ENCODE measurements at places on chromosomes 12 and 14. TPM values are rescaled to one million over a fixed set of nuclear protein-coding genes. Genes with fewer than 3 reads are reported as not detected.

Gene ZNF839
- total RNA-seq, result 7.7 TPM

Gene CLEC4C
- total RNA-seq, result not detected

Gene NGB
- not detected for total RNA-seq

GRCh38 chr14:60328583-60328982 is 79.6 kb downstream of the PPM1A start:
- no peaks in the 10 kb centered on the region for H3K4me1 ChIP-seq
- H3K4me3 ChIP-seq, result no peak overlapping the region
- no peak for DNase-seq
- H3K27ac ChIP-seq, result no peak overlapping the region
- H3K36me3 ChIP-seq, result no peaks in the 10 kb centered on the region

GRCh38 chr12:43696154-43696553 is 62.4 kb downstream of the PUS7L start:
- H3K4me3 ChIP-seq, result no peak overlapping the region
- no peaks in the 10 kb centered on the region for H3K36me3 ChIP-seq
- no peaks in the 10 kb centered on the region for H3K4me1 ChIP-seq
- no peak for DNase-seq

GRCh38 chr14:46973295-46973694 is 321.7 kb upstream of the RPL10L start:
- H3K27ac ChIP-seq, result no peak overlapping the region
- H3K4me3 ChIP-seq, result no peak overlapping the region
- no peaks in the 10 kb centered on the region for H3K4me1 ChIP-seq
- H3K36me3 ChIP-seq, result no peaks in the 10 kb centered on the region

Data from aorta (tissue), 5 donors.